ENCODE measurements at places on chromosomes 12 and 14.
A peak's percentile ranks its signal among the peaks of the same experiment; 100 is the strongest.

- no peak for DNase-seq
Measured at GRCh38 chr14:98578204-98578603, 693.8 kb downstream of the BCL11B start.

DNA sequence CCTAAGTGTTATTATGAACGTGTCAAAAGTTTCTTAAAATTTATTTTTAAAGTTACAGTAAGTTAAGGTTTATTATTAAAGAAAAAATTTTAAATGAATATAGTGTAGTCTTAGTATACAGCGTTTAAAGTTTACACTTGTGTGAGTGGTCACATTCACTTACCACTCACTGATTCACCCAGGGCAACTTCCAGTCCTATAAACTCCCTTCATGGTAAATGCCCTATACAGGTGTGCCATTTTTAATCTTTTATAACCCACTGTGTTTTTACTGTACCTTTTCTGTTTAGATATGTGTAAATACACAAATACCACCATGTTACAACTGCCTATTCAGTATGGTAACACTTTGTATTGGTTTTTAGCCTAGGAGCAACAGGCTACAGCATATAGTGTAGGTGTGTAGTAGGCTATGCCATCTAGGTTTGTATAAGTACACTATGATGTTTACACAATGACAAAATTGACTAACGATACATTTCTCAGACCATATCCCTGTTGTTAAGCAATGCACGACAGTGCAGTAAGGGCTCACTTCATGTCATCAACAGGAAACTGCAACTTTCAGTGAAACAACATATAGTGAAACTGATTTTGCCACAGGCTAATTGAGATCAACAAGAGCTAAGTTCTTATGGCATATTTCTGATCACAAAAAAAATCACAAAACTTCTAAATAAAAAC is 112.0 kb upstream of the TMCC3 start:
- DNase-seq, result no peak

DNA sequence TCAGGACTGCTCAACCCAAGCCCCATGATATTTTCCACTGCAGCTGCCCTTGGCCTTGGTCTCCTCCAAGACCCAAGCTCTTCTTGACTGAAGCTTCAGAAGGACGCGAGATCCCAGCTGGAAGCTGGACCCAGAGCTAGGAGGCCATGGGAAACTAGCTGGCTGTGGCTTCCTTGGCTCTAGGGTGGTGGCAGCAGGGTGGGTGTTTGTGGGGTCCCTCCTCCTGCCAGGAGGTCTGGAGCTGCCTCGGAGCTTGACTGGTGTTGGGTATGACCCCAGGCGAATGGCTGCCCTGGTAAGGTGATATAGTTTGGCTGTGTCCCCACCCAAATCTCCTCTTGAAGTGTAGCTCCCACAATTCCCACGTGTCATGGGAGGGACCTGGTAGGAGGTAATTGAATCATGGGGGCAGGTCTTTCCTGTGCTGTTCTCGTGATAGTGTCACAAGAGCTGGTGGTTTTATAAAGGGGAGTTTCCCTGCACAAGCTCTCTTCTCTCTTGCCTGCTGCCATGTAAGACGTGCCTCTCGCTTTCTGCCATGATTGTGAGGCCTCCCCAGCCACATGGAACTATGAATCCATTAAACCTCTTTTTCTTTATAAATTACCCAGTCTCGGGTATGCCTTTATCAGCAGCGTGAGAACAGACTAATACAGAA is 51.4 kb downstream of the TRPV4 start:
- DNase-seq, result no peak

DNA sequence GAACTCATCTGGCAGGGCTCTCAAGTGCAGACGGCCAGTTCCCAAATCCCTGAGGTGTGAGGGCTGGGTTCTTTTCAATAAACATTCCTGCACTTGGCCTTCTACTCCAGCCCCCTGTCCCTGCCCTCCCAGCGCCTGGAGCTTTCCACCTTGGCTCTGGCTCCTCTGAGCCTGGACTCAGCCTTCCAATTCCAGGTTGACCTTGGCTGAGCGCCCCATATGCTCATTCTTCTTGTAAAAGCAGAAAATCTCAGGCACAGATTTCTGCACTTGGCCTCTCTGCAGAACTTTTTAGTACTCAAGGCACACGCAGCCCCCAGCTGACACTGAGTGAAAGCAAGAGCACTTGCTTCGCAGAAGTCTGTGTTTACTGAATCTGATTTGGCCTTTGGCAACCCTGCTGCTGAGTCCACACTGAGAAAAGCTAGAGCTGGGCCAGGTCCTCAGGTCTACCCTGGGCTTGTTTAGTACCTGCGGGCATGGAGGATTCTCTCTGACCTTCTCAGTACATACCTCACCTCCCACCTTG is 222.7 kb downstream of the MSRB3 start:
- peak; percentile 65 for DNase-seq

GRCh38 chr12:41683023-41683422 is 461.7 kb downstream of the GXYLT1 start:
- no peak for DNase-seq

- no peak for DNase-seq
Measured at GRCh38 chr12:61542551-61542950, 717.7 kb upstream of the USP15 start.

DNA sequence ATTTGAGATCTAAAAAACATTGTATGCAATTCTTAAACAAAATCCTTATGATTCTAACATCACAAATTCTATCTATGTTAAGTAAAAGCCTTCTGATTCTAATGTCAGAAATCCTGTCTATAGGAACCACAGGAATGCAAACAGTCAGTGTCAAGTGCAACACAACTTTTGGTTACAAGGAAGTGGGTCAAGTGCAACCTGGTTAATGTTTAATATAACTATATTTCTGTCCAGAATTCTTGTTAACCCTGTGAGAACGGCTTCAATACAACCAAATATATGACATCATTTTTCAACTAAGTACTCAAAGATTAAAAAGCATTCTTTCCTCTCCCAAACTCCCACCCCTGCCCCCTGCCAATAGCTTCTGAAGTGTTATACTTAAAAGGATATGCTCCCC is 107.9 kb upstream of the PLEKHA5 start:
- no peak for DNase-seq
